ENCODE measurements at places on chromosomes 3 and 15. TPM values are rescaled to one million over a fixed set of nuclear protein-coding genes. Genes with fewer than 3 reads are reported as not detected.

Gene SH2D7
- total RNA-seq, result not detected

Gene TRAIP
- 10.3 TPM for total RNA-seq

Gene SLC15A2
- 0.17 TPM for total RNA-seq

Gene SUCNR1
- not detected for total RNA-seq

Gene ATP11B
- 21.7 TPM for total RNA-seq

Gene LRTM1
- total RNA-seq, result not detected

Measured in bronchus fibroblast of lung (primary cell).